GM19239 (cell line): ENCODE measurements at places on chromosomes 6 and 20.

DNA sequence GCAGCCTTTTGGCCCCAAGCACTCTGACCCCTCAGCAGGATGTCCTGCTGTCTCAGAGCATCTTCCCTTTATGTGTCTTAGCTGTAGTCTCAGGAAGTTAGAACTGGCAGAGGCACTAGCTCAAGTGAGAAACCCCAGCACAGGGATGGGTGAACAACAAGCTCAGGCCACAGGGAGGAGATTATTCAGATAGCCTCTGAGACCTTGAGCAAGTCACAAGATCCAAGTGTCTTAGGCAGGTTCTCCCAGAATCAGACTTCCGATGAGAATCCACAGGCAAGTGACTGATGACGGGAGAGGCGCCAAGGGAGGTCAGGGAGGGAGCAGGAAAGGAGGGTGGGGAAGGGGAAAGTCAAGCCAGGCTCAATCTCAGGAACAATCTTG, 13.0 kb upstream of the SYNDIG1 start:
- DNase-seq = no peak

DNA sequence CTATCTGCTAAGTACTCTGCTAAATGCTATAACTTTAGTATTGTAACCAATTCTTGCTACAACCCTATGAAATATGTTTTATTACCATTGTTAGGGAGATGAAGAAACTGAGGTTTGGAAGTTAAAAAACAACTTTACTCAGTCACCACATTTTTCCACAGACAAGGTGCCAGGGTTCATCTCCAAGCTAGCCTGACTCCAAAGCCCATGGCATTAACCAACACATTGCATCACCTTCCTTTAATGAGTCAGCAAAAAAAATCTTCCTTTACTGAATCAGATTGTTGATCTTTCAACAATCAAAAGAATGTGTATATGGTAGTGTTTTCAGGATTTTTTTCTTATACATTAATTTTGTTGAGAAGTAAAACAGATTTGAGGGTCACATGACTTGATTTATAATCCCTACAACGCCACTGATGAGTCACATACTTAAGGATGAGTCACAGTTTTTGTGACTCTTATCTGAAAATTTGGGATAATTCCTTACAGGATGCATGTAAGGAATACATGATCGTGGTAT, 41.5 kb downstream of the MAN1A1 start:
- no peak for DNase-seq

GRCh38 chr6:45438849-45439406, 61.2 kb upstream of the SUPT3H start:
- no peak for DNase-seq

GRCh38 chr20:16556301-16556700, 16.9 kb downstream of the KIF16B start:
- DNase-seq = no peak

DNA sequence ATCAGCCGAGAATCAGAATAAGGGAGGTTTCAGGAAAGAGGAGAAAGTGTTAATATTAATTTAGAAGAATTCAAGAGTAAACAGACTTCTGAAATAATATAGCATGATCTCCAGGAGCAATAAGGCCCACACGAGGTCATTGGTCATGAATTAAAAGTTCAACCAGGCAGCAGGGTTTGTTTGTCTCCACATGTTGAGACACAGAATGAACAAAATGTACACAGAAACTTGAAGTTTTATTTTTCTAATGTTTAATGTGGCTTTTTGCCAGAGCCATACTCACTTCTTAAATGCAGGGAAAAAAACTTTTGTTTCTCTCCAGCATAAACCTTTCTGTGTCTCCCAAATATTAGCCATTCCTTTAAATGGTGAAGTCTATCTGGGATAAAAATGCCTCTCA, 504.5 kb downstream of the HDGFL1 start:
- DNase-seq = no peak

GRCh38 chr6:166903027-166903426, 53.3 kb downstream of the RNASET2 start:
- DNase-seq = no peak

- no peak for DNase-seq
These were observed 216.5 kb upstream of the SNX9 start for GRCh38 chr6:157606516-157606915.

GRCh38 chr20:17634661-17635331, 47.2 kb downstream of the RRBP1 start:
- no peak for DNase-seq

- DNase-seq = no peak
These were observed 6.4 kb downstream of the ZSWIM3 start for GRCh38 chr20:45863543-45864470.

- DNase-seq = no peak
These were observed 28.5 kb downstream of the THBS2 start for GRCh38 chr6:169225131-169225576.

GRCh38 chr20:45340951-45341350, 7.3 kb downstream of the SDC4 start:
- no peak for DNase-seq

GRCh38 chr20:37379967-37380828, 34.3 kb downstream of the SRC start:
- DNase-seq = no peak

- DNase-seq = no peak
These were observed 45.5 kb downstream of the ANKS1A start for GRCh38 chr6:34934516-34934915.

GRCh38 chr6:35786810-35787209, 6.0 kb downstream of the CLPSL1 start:
- DNase-seq = no peak

DNA sequence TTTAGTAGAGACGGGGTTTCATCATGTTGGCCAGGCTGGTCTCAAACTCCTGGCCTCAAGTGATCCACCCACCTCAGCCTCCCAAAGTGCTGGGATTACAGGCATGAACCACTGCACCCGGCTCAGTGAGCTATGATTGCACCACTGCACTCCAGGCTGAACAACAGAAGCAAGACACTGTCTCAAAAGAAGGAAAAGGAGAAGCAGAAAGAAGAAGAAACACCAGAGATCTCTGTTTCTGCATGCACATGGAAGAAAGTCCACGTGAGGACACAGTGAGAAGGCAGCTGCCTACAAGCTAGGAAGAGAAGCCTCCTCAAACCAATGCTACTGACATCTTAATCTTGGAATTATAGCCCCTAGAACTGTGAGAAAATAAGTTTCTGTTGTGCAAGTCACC, 16.0 kb downstream of the ECT2L start:
- DNase-seq = no peak

GRCh38 chr6:133358574-133359150, 117.5 kb downstream of the EYA4 start:
- DNase-seq = no peak

DNA sequence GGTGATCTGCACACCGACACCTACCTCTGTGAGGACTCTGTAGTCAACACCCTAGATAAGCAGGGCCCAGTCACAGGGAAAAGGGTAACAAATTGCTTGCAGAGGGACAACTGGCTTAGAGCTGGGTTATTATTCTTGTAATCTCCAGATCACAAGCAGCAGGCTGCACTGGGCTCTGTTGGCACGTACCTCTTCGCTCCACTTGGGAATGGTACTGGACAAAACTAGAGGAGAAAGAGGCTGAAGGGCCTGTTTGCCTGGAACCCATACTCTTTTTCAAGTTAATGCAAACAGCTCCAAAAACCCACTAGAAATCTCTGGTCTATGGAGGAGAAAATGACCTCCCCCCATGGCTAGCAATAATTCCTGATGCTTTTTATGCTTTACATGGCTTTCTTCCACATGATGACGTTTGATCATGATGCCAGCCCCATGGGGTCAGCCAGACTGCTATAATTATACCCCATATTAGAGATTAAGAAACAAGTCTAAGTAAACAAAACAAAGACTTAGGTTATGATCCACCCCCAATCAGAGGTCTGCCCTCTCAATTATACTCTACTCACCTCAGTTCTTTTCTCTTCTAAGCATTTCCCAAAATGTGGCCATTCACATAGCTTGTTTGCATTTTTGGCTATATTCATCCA, 190.0 kb downstream of the UNC5CL start:
- no peak for DNase-seq

- DNase-seq = no peak
These were observed 71.7 kb upstream of the MAP3K4 start for GRCh38 chr6:160919723-160920440.

DNA sequence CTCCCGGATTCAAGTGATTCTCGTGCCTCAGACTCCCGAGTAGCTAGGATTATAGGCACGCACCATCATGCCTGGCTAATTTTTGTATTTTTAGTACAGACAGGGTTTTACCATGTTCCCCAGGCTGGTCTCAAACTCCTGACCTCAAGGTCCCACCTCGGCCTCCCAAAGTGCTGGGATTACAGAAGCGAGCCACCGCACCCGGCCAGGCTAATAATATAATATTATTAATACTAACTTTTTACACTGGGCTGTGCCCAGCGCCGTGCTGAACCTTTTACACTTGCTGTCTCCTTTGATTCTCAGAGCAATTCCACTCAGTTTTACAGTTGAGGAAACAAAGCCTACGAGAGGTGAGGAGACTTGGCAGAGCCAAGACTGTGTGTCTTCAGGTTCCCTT, 2.3 kb upstream of the TGM3 start:
- no peak for DNase-seq

DNA sequence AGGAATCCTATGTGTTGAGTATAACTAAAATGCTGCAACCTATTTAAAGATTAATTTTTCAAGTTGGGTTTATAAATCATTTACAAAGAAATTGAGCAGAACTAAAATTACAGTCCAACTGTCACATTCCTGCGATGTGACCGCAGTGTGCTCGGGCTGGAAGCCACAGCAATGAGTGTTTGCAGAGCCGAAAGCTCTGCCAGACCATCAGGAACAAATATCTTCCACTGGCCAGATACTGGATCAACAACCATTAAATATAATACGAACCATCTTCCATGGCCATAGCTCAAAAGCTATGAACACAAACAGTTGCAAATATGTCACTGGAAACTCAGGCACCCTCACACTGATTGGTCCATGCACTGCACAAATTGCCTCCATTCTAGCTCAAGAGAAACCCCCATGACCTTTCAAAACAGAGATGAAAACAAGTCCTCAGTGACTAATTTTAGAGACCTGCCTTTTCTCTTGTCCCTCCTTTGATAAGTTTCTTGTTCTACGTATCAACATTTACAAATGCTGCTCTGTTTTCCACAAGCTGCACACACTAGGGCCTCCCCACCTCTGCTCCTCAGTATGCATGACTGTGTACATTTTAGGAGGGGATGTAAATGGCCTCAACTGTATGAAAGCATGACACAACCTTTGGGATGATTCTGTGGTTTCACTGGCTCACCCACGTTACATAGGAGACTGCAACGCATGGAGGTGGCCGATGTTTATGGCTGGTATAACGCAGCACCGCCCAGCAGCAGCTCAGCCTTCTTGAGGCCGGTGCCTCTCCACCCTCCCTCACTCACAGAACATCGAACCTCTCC, 171.7 kb downstream of the WDR27 start:
- DNase-seq = no peak

DNA sequence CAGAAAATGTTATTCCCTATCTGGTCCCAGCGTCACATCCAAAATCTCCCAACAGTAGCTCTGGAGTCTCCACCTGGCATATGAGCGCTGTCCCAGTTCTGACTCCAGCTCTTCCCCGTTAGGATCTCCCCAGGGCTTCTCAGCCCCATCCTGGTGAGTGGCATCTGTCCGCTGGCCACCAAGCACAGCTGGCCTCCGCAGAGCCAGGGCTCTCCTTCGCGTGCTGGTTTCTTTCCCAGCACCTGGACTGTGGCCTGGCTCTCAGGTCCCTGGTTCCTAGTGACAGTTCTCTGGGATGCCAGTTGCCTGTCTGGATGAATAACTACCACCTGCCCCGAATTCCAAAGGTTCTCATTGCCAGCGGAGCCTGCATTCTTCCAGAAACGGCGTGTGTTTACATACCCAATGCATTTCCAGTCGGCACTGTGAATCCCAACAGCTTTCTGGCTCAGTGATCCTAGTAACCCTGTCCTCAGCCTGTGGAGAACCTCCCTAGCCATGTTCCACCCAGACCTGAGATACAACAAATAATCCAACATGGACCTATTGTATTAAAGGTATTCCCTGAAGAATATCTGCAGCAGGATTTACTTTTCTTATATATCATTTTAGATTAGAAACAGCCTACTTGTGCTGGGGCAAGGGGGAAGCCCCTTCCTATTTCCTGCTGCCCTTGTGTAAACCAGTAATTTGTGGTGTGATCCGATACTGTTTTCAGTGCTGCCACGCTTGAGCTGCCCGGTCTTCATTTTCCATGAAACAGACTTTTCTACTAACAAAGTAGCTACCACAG, 69.9 kb upstream of the PDE10A start:
- no peak for DNase-seq

DNA sequence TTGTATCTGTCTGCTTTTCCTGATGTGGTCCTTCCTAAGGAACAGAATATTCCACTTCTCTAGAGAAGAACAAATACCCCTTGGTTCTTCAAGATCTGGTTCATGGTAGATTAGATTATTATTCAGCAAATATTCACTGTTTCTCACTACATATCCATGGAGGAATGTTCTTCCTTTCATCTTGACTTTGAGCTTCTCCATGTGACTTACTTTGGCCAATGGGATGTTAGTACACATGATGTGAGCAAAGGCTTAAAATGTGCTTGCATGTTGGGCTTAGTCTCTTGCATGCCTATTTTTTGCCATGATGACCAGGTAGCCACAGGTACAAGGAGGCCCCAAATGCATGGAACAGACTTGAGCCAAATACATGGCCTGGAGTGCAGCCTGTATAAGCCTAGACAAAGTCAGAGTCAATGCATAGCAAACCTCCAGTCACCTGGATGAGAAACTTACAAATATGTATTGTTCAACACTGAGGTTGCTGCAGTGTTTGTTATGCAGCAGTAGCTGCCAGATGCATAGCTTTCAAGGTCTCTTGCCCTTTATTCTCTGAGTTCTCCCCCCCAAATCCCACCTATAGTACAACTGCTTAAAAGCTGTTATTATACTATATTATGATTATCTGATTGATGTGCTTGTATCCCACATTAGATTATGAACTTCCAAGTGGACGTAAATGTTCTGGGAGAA, 50.0 kb upstream of the CHD6 start:
- no peak for DNase-seq

DNA sequence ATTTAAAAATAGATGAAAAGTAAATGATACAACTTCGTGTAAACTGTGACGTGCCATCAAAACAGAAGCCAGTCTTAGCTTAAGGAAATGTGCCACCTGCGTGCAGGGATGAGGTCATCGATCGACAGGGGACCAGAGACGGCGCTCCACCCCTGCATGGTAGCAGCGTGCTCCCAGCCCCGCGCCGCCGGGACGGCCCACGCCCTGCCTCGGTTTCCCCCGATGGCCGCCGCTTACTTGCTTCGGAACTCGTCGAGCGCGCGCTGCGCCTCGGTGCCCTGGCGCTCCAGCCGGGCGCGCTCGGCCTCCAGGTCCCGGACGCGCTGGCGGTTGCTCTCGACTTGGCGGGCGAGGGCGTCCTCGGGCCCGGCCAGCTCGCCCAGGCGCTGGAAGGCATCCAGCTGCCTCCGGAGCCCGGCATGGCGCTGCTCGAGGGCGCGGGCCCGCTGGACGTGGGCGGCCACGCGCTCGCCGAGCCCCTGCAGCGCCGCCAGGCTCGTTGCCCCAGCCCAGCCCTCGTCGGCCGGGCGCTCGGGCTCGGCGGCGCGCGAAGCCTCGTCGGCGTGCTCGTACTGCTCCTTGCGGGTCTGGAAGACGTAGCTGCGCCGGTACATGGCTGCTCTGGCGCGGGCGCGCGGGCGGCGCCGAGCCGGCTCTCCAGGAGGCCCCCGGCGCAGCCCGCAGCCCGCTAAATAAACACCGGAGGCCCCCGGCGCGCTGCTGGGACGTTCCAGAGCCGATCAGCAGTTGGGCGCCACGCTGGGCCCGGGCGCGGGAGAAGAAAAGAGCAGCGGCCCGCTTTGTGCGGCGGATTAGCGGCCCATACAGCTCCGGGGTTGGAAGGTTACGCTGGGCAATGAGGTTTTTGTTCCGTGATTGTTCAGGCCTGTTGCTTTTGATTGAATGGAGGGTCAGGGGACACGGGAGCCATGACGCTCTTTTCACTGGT, at the start of gene BFSP1:
Gene BFSP1, minus strand, starts transcription at position 664 of the 949 bp plus-strand sequence. Its CDS starts 50 bp downstream, at position 614.
- no peak for DNase-seq
